ENCODE measurements at places on chromosomes 7 and 10. TPM values are rescaled to one million over a fixed set of nuclear protein-coding genes. Genes with fewer than 3 reads are reported as not detected.
A peak's percentile ranks its signal among the peaks of the same experiment; 100 is the strongest.

CLEC5A gene
- not detected for total RNA-seq

FGFR2 gene
- 71.3 TPM for total RNA-seq

CAMK2B gene
- total RNA-seq: 3.4 TPM

DKK1 gene
- total RNA-seq: 3.4 TPM

SLC29A4 gene
- total RNA-seq: 9.1 TPM

IGFBP1 gene
- total RNA-seq: not detected

IL15RA gene
- total RNA-seq: 6.0 TPM

ADAM22 gene
- 9.8 TPM for total RNA-seq

MCM10 gene
- 0.27 TPM for total RNA-seq

UTF1 gene
- not detected for total RNA-seq

CTAGE4 gene
- total RNA-seq: not detected

DUSP5 gene
- 25.4 TPM for total RNA-seq

DDC gene
- total RNA-seq: 4.0 TPM

DNA sequence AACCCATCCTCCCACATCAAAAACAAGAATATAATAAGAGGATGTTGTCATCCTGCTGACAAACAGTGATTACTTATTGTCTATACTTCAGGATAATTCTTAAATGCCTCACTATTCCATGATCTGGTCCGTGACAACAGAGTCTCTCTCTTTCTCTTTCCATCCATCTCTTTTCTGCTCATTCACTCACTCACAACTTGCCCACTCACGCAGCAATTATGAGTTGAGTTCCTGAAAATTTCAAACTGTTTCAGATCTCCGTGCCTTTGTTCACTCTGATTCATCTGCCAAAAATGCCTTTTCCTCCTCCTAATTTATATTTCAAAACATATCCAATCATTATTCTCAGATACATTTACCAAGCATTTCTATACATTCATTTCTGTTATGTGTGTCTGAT lies 1.4 kb downstream of the OR6B1 start:
- ATAC-seq: no peak

- ATAC-seq: no peak
Measured at GRCh38 chr7:43076606-43077005, 35.8 kb upstream of the HECW1 start.

DNA sequence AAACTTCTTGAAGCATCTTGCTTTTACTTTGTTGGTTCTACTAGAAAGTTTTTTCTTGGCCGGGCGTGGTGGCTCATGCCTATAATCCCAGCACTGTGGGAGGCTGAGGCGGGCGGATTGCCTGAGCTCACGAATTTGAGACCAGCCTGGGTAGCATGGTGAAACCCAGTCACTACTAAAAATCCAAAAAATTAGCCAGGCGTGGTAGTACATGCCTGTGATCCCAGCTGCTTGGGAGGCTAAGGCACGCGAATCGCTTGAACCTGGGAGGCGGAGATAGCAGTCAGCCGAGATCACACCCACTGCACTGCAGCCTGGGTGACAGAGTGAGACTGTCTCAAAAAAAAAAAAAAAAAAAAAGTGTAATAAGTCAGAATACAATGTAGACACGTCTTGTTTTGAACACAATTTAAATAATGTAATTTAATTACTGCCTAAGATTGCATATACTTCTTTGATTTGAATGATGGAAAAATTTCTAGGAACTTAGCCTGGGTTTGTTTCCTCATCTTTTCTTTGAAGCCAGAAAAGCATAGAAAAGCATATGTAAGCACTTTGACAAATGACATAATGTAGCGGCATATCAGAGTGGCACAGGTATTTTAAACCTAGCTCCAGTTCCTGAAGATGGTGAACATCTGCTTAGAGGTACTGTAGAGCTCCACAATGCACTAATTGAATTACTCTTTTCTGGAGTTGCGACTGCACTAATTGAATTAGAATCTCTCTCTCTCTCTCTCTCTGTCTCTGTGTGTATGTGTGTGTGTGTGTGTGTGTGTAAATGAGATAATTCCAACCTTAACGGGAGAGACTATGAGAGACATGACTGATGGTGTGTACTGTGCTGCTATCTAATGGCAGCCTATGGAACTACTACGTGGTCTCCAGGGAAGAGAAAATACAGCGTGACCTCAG lies 87.8 kb downstream of the BTRC start:
- ATAC-seq: peak; percentile 95

DNA sequence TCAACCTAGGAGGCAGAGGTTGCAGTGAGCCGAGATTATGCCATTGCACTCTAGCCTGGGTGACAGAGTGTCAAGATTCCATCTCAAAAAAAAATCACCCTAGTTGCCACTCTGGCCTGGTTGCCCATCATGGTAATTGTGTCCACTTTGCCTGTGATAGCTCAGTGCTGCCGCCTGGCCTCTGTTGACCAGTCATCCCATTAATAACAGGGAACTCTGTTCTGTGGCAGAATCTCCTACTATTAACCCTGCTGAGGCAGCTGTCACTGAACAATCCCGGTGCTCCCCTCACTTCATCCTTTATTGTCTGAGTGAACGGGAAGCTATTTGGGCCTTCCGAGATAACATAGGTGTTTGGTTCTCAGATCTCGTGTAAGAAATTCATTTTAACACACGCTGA lies 14.6 kb downstream of the ZNF3 start:
- ATAC-seq: no peak

- ATAC-seq: no peak
Measured at GRCh38 chr7:78783179-78783962, 670.1 kb downstream of the MAGI2 start.

DNA sequence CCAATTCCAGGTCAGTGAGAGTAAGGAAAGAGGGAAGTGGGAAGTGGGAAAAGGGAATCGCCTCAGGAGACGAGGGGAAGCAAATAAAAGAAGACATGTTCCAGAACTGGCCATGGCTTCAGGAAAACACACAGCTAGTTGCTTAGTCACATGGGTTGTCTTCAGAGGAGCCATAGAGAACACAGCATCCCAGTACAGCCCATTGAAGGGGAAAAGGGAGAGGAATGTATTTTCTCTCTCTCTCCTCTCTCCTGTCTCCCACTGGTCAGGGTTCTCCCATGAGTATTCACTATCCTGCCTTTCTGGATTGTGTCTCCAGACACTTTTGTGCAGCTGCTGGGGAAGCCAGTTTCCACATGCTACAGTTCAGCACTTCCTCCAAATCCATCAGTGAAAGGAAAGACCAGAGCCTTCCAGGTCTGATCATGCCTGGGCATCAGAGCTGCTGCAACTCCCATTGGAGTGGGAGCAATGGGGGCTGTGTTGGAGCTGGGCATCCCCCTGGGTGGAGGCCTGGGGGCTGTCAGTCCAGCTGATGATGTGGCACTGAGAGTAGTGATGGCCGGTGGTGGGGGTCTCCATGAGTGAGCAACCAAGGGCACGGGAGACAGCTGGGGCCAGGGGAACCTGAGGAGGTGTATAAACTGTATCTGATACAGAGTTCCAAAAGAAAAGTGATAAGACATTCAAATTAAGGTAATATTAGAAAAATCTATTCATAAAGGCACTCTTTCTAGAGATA lies 38.6 kb downstream of the MAP3K8 start:
- ATAC-seq: no peak

- ATAC-seq: no peak
Measured at GRCh38 chr10:23585186-23585585, 146.3 kb downstream of the OTUD1 start.

GRCh38 chr10:24744946-24745345 lies 21.3 kb upstream of the ARHGAP21 start:
- peak; percentile 71 for ATAC-seq

GRCh38 chr7:41720886-41721285 lies 18.0 kb upstream of the INHBA start:
- ATAC-seq: no peak

DNA sequence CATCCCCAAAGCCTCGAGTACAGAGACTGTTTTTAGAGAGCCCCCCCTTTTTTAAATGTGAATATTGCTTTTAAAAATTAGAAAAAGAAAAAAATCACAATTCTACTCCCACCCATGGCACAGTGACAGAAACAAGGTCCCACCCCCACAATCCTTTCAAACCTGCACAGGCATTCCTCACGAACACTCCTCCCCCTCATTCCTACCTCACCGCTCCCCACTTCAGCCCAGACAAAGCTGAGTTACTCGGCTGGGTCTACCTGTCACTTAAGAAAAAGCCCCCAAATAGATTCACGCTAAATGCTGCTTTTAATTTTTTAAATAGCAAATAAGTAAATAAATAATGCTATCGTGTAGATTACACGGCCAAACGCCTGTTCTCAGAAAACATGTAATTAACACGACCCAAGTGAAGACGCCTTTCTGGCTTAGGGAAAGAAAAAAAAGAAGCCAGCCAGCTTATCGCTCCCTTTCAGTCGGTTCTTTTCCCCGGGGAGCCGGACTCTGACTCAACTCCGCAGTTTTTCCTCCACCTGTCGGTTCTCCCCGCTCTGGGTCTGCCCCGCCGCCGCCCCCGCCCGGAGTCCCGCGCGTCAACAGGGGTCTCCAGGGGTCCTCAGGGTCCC lies 739 bp downstream of the MPP7 start:
- ATAC-seq: no peak

- peak; percentile 3 for ATAC-seq
Measured at GRCh38 chr7:150801242-150801945, 825 bp downstream of the TMEM176A start.

DNA sequence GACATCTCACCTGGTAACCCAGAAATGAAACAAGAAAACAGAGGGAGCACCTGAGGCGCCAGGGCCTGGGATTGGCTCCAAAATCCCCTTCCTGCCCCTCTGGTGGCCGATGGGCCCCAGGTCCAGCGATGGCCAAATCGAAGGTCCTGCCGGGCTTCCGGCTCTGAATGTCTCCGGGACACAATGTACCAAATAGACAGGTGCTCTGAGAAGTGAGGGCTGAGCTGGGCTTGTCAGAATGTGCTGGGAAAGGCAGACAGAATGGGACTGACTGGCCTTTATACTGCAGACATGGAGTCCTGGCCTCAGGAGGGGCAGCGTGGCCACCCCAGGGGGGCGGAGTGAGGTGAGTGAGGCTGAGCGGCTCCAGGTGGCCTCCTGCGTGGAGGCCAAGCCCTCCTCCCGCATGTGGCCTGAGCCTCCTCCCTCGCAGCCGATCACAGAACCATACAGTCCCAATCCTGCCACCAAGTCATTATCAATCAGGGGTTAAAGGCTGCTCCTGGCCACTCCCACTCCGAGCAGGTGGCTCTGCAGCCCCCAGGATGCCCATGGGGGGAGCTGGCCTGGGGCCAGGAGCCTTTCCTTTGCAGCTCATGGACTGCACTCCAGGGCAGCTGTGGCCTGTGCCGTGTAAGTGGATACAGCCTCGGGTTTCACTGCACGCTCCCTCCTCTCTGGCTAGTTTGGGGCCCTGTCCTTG lies 185.5 kb downstream of the ADARB2 start:
- ATAC-seq: no peak

DNA sequence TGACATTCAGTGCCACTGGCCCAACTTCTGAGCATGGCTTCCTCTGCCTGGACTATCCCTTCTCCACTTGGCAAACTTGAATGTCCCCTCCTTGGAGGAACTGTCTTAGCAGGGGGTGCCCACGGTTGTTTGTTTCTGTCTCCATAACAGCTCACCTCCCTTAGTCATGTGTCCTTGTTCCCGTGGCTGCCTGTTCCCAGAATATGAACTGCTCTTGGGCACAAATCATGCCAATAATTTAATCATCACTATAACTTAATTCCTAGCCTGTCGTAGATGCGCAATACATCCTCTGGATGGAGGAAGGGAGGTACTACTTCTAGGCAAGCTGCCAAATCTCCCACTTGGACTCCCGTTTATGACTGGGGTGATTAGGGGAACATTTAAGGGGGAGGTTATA lies 173.1 kb downstream of the MYOF start:
- peak; percentile 32 for ATAC-seq

- ATAC-seq: no peak
Measured at GRCh38 chr7:113652501-113652900, 266.3 kb downstream of the PPP1R3A start.

- peak; percentile 35 for ATAC-seq
Measured at GRCh38 chr10:1629326-1630198, 107.8 kb downstream of the ADARB2 start.

GRCh38 chr7:18313965-18314364 lies 181.6 kb upstream of the HDAC9 start:
- peak; percentile 99 for ATAC-seq

GRCh38 chr10:20891338-20891714 lies 5.8 kb downstream of the NEBL start:
- no peak for ATAC-seq

GRCh38 chr10:89352802-89353201 lies 25.0 kb downstream of the IFIT3 start:
- no peak for ATAC-seq

DNA sequence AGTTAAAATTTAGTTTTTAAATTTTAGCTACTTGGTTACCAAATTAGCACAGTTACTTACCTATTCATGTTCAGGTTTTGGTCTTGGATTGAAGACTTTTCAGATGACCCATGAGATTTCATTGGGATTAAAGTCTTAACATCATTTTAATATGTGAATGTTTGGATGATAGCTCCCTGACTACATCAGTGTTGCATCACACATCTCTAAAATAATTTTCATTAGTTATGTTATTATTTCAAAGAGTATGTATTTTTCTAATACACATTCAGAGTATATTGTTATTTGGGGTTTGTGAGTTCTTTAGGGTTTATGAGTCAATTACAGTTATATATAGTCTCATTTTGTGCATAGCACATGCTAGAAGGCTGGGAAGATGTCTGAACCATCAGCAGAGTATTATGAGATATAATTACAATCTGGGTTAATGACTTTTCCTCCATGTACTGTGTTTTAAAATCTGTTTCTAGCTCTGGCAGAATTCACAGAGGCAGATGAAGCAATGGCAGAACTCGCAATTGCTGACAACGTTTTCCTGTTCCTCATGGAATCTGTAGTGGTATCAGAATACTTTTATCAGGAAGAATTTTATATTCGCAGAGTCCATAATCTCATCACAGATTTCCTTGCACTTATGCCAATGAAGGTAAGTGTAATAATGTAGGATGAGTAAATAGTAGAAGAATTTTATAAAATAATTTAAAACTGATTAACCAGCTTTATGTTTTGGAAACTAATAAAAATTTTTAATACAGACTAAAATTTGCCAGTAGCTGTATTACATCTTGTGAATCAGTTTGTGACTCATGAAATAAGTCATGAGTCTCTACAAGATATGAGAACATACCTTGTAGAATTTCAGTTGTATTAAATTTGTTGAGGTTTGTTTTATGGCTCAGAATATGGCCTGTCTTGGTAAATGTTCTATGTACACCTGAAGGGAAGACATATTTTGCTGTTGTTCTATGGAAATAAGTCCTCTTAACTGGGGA lies 26.9 kb downstream of the NUP205 start:
- no peak for ATAC-seq

DNA sequence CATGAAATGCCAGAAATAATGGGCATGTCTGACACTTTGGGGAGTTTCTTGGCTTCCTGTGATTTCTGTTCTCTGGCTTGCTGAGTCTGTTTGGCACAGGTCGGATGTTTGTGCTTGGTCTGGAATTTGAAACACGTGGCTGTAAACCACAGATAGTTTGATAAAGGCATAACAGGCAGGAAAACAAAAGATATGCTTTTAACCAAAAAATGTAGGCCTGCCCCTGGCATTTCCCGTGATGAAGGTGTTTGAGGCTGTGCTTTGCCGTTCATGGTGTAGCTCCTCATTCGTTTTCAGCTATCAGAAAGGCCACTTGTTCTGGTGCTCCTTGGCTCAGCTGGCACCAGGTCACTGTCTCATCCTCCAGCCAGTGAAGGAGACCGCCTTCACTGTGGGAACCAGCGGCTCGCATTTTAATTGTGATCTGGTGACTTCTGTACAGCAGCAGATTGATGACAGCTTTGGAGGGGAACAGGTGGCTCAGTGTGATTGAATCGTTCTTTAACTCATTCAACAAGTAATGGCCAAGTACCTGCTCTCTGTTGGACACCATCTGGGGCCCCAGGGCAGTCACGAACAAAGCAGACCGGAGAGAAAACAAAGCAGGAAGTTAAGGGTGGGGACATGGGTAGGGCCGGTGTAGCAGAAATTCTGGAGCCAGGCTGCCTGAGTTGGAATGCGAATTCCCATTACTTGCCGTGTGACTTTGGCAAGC lies 111.5 kb downstream of the CCNY start:
- ATAC-seq: peak; percentile 95
